Activated CD8-positive, alpha-beta memory T cell treated with anti-CD3 and anti-CD28 coated beads for 1 hour (primary cell): ENCODE measurements at places on chromosomes 2 and 18.

DNA sequence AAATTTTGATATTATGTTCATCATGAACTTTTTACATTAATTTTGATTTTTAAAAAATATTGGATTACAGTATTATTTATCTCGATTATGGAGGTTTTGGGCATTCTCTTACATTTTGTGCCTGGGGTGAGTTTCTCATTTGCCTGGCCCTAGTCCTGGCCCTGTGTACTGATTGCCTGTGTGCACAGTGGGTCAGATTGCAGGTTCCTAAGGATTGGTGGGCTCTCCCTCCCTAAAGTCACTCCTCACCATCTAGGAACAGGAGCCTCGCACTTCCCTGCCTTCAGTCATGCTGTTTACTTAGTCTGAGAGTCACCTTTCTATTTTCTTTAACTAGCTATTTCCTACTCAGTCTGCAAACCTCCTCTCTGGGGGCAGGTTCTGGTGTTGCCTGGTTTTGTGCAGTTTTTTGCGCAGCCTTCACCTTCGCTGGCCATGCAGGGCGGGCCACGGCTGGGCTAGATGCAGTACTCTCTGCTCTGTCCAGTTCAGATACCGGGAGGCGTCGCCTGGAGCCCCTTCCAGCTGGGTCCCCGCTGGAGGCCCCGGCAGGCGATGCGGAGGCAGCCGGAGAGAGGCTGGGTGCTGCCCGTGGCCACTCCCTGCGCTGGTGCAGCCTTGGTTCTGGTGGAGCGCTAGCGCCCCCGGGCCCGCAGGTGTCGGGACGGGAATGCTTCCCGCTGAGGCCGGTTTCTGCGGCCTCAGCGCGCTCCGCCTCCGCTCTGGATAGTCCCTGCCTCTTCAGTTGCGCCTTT, 23.3 kb upstream of the MC5R start:
- DNase-seq, result no peak

GRCh38 chr2:172305066-172305465, 122.3 kb upstream of the ITGA6 start:
- DNase-seq, result no peak

DNA sequence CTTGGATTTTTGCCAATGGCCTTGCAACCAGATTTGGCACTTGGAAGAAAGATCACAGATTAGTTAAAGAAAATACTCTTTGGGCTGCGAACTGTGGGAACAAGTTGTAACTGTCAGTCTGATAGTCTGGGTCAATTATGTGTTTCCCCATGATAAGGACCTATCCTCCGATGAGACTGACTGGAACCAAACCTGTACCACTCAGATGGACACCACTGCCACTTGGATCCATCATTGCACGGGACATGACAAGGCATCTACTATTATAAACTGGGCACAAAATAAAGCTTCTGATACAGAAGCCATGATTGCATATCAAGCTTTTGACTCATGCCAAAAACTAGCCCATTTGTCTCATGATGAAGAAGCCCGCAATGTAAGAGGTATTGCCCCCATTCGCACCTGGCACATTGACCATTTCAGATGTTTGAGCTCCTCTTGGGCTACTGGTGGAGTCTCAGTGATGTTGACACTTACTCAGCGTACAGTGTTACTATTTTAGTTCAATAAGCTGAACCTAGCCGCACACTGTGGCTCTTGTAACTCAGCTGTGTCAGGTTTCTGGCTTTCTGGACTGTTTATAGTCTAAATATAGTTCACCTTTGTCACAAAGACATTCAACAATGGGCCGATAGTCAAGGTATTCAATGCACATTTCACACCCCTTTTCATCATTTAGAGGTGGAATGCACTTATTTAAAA, 179.8 kb upstream of the RBBP8 start:
- DNase-seq, result no peak

GRCh38 chr2:239029958-239030357, 182.1 kb downstream of the TWIST2 start:
- no peak for DNase-seq
